ENCODE measurements at places on chromosomes 7 and 10.

GRCh38 chr10:88830643-88831268 is 20.9 kb downstream of the ANKRD22 start:
- DNase-seq, result peak; percentile 70

GRCh38 chr10:3346851-3347250 is 174.3 kb upstream of the PITRM1 start:
- no peak for DNase-seq

DNA sequence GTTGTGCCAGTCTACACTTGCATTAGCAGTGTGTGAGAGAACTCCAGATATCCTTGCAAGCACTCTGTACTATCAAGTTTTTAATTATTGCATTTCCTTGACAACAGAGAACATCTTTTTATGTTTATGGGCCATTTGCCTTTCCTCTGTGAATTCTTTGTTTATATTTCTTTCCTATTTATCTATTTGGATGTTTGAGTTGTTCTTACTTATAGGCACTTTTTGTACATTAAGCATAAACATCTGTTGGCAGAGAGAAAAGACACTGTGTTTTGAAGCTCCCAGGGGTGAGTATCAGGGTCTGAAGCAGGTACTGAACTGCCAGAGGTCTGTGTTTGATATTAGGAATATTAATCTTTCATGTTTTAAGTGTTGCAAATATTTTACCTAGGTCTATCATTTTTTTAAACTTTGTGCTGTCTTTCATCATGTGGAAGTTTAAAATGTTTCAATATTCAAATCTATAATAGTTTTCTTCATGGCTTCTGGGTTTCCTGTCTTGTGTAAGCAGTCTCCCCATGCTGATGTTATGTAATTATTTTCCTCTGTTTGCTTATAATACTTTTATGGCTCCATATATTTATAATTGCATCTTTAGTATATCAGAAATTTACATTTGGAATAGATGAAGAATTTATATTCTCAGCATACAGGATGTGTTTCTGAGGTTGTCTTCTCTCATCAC is 17.7 kb upstream of the PDCD4 start:
- no peak for DNase-seq

GRCh38 chr10:27713941-27714340 is 31.7 kb downstream of the MKX start:
- no peak for DNase-seq

DNA sequence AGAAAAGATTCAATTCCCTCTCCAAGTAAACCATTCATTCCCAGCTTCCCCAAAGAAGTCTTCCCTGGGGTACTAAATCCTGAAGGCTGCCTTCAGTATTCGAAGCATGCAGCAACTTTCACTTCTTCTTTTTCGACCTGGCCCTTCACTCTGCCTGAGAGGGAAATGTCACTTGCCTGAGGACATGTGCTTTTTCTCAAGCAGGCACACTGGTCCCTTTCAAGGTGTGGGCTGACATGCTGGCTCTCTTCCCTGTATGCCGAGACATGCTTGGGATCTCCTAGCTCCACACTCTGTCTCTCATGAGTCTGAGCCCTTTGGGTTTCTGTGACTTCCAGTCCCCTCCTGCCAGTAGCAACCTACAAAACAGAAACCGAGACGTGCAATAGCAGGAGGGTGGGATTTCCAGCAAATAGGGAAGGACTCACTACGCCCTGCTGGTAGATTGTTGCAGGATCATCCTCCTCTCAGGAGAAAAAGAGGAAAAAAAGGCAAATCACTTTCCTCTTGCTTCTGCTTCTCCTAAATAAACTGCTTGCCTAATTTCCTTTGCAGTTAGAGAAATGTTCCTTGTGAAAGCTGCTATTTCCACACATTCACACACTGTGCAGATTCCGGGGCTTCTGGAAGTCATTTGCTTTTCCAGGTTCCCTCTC is 33.5 kb downstream of the FIGNL1 start:
- no peak for DNase-seq

DNA sequence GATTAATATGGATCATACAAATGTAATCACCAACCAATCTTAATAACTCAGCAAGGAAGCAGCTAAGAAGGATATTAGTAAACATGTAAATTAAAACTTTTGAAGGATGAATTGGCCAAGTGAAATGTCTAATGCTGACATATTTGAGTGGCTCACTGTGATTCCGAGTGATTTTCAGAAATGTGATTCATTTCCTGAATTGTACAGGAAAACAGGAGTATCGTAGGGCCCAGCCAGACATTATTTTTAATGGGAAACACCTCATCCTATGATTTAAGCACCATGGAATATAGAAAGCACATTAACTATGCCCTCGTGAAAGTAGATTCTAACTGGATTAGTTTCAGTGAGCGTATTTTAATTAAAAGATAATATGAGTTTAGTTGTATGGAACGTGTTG is 82.3 kb downstream of the LHFPL3 start:
- DNase-seq, result no peak

- no peak for DNase-seq
Measured at GRCh38 chr10:25493122-25493893, 318.5 kb downstream of the GPR158 start.

DNA sequence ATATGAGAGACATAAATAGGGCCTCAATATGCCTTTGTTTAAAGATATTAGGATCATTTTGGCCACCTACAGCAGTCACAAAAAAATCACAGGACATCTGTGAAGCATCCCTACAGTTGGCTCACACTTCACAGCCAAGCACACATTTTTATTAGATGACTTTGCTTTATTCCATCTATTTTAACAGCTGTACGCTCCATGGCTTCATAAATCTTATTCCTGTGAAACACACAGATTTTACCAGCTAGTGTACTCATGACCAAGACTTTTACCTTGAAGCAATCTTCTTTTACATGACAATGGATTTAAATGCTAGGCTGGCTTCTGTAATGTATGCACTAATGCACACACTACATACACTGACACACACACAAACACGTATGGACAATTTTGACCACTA is 254.8 kb upstream of the PITRM1 start:
- DNase-seq, result no peak

GRCh38 chr7:102426268-102427018 is 6.9 kb upstream of the ORAI2 start:
- DNase-seq, result peak; percentile 93

DNA sequence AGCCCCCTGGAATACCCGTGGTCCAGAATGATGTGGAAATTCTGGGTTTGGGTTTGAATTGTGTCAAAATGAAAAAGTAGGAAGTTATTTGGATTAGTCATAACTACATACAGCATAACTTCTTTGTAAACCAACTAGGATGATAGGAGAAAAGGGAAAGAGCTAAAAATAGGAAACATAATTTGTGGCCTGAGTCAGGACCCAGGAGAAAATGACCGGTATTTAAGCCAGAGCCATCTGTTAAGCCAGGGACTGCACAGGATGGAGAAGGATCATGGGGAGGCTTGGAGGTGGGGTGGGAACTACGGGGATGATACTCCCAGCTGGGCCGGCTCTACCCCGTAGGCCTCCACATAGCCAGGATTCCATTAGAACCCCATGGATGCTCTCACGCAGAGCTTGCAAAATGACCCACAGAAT is 98.6 kb downstream of the MYOF start:
- no peak for DNase-seq

DNA sequence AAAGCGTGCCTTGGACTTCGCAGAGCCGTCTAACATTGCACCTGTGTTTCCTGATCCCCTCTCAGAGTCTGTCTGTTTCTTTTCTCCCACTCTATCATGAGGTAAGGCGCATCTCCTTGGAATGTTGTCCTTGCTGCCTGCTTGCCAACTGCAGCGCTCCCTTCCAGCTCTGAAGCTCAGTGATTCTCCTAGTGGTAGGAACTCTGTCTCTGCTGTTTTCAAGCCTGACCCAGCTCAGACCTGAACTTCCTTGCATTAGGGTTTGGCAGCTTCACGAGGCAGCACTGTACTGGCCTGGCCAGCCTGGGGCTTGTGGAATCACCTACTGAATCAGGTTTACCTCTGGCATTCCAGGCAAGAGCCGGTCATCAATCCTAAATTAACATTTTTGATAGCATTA is 123.9 kb downstream of the CREB5 start:
- DNase-seq, result no peak

DNA sequence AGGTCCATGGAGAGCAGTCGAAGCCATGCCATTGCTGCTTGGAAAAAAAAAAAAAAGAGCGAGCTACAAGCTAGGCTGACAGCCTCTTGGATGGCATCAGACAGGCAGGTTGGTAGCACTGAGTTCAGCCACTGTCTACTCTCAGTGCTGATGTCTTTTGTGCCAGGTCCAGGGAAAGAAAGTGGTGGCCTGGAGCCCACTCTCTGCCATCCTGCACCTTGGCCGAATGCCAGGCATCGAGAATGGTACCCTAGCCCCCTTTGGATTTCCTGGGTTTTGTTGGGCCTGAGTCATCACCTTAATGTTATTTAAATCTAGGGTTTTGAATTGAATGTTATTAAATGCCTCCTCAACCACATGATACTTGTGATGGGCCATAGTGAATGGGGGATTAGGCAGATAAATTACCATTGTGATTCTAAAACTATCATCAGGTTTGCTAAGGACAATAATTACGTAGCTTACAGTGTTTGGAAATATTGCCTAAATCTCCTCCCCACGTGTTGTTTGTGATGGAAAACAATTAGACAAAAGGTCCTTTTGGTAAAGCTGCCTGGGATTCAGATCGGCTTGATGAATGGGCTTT is 195.7 kb upstream of the GPR26 start:
- no peak for DNase-seq

DNA sequence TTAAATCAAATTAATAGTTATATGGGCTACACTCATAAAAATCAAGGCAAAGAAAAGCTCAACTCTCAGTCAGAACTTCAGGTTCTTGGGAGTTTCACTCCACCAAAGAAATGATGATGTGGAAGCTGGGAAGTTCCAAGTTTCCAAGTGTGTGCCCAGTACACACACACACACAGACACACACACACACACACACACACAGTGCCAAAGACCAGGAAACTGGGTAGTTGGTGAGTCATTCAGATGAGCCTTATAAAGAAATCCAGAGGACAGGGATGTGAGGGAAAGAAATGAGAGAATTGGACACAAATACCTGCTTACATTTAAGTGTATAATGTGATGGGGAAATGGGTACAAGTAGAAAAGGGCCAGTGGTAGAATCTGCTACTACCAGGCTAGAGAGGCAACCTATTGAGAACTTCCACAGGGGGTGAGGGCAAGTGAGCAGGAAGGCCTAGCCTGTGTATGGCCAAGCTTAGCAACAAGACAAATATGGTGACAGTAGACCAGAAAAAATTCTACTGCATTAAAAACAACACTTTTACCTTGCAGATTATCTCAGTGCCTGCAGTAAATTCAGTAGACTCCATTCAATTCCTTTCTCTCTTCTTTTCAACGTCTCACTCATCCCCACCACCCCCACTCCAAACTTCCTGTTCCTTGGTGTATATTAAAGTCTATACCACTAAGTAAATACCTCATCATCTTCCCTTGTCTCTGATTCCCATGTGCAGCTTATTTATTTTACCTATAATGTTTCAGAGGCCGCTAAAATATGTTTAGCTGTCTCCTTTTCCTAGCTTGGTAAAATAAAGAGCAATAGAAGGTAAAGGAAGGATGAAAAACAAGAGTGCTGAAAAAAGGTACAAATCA is 95.0 kb downstream of the CABCOCO1 start:
- DNase-seq, result no peak

DNA sequence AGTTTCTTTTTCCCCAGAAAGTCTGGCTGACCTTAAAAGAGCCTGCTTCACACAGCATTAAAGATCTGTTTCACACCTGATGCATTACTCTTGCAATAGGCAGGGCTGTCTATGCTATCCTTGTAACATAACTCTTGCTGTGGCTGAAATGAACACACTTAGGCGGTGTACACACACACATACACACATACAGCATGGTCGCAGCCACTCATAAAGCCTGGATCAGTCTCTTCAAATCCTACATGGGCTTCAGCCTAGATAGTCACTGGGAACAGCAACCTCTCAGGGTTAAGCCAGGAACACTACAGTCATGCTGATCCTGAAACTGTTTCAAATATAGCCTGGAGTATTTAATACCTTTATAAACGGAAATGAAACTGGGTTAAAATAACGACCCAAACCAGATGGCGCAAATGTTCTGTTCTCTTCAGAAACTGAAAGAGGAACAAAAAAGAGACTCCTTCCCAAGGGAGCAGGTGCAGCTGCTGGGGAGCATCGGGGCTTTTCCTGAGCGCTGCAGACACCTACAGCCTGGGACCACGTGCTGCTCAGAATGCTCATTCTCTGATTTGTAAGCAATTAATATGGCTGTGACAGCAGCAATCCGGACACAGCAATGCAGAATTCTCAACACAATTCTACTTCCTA is 61.0 kb upstream of the SFMBT2 start:
- DNase-seq, result peak; percentile 25

- no peak for DNase-seq
Measured at GRCh38 chr7:106729720-106730385, 68.9 kb upstream of the CCDC71L start.

GRCh38 chr10:72250666-72251065 is 23.1 kb upstream of the DDIT4 start:
- DNase-seq, result no peak

DNA sequence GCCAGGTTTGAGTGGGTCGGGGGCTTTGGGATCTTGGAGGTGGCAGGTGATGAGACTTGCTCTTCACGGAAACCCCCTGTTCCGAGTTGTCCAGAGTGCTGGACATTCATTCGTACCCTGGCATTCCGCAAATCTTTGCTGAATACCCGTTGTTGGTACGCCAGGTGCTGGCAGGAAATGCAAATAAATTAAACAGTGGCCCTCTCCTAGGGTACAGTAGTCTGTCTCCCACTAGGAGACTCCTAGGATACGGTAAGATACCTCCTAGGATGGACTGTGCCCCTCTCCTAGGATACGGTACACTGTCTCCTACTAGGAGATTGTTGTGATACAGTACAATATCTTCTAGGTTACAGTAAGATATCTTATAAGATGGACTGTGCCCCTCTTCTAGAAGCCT is 544 bp downstream of the SEC23IP start:
- DNase-seq, result no peak

DNA sequence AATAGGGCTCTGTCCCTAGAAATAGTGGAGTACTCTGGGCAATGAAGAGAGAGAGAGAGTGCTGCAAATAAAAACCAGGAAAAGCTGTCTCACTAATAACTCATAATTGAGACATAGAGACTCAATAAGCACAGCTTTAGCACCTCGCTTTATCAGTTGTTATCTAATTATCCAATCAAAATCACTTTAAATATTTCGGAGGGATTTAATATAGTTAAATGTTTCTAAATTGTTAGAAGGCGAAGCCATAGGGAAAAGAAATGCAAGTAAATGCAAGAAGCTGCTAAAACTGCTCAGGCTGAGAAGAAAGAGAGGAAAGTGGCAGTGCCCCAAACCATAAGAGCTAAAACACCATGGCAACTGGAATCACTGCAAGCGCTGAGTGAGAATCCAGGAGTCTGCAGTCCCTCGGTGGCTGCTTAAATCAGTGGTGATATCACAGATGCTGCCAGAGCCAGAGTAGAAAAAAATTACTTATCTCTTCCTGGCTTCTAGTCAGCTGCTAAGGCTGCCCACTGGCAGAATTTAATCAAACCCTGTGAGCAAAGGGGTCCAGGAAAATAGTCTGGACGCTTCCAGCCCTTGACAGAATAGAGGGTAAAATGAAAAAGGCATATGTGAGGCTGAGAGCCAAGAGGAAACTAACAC is 150.4 kb upstream of the CHRM2 start:
- DNase-seq, result no peak

- no peak for DNase-seq
Measured at GRCh38 chr7:112226701-112227276, 20.3 kb downstream of the ZNF277 start.

GRCh38 chr10:6124666-6125065 is 35.8 kb downstream of the RBM17 start:
- DNase-seq, result no peak

GRCh38 chr7:81803267-81803666 is 33.4 kb upstream of the HGF start:
- DNase-seq, result no peak

GRCh38 chr10:130026670-130027456 is 62.8 kb upstream of the EBF3 start:
- DNase-seq, result no peak
